Stimulated activated CD8-positive, alpha-beta memory T cell treated with anti-CD3 and anti-CD28 coated beads, Interleukin-4, amount 100 ng/mL, for 4 hours (primary cell): ENCODE measurements at places on chromosomes 5 and 9.
A peak's percentile ranks its signal among the peaks of the same experiment; 100 is the strongest.

- no peak for DNase-seq
These were observed at the start of gene AIF1L for GRCh38 chr9:131096269-131097125. Gene AIF1L (plus strand): TSS chr9:131096531. CDS start chr9:131096630, 99 bp downstream.

- no peak for DNase-seq
These were observed 109.5 kb upstream of the SLC28A3 start for GRCh38 chr9:84450029-84450428.

DNA sequence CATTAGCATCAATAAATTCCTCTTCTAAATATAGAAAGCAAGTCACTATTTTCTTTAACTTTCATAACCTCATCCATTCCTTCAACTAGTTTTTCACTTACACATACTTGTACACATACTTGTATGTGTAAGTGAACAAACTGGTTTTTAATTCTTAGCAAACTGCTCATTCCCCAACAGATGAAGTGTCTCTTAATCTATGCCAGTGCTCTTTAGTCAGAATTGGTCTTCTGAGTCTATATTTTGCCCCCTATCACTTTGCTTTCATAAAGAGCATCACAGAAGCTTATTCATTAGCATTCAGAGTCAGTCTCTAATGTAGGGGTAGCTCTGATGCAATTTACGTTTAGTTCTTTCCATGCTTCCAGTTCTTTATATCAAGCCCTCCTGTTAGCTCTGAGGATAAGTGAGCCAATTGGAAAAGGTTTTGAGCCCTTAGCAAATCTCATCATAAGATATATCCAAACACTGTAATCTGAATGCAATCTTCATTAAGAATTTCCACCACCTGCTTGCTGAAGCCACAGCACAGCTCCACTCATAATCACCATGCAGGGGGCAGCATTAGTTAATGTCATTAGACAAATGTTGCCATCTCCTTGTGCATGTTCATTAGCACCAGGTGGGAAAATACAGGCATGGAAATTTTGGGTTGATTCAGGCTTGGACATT, 178.5 kb upstream of the SLC24A2 start:
- no peak for DNase-seq

DNA sequence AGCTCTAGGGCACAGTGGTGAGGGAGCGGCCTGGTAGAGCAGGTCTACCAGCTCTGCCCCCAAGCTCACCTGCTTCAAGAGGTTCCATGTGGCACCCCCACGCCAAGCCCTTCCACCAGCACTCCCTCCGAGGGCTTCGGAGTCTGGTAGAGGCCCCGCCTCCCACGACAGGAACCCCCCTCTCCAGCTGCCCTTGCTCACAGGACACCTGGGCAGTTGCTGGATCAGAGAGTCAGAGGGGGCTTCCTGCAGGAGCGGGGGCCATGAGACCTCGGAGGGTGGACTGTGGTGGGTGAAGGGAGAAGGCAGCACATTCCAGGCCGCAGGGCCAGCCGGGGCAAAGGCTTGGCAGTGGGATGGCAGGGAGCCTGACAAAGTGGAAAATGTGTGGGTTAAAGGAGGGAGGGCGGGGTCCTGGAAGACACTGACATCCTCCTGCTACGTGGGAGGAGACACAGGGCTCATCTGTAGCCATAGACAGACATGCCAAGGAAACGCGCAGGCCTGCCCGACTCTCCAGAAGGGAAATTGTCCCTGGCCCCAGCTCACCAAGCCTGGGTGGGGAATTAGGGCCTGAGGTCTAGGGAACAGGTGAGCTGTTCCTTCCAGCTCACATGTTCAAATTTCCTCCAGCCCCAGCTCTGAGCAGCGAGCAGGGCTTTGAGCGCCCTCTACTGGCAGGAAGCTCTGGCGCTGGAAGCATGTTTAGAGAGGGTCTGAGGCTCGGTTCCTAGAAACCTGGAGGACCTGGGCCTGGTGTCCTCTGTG, 74.2 kb downstream of the NTNG2 start:
- DNase-seq, result peak; percentile 53

DNA sequence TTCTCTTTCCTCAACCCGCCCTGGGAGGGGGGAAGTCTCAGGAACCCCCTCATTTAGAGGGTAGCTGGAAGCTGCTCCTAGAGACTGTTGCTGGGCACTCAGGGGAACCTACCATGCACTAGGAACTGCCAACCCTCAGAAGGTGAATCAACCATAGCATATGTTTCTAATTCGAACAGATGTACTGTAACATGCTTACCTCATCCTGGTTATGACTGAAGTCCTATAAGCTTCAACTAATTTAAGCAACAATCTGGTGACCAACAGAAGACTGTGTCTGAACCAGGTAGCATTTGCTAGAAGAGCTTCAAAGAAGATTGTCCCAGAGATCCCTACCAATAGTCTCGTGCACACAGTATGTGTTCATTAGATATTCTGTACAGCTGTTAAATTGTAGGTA, 5.7 kb upstream of the PRDM6 start:
- DNase-seq, result no peak

DNA sequence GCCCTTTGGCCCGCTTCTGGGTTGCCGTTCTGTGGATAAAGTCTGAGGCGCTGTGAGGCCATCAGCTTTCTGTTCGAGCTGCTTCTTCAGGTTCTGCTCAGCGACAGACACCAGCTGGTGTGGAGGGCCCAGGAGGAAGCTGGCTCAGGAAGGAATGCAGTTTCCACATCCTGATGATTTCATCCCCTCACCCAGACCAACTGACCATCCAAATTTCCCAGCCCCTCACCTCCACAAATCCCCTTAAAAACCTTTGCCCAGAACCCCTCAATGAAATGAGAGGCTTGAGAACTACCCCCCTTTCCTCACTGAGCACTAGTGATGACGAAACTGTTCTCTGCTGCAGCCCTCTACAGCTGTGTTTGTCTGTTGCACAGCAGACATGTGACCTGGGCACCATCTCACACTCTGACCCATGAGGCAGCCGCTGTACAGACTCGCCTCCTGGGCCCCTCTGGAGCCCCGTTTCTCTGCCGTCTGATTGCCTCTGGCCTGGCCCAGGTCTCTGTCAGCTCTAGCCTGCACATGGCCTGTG, 45.4 kb downstream of the SPATA31C2 start:
- DNase-seq, result no peak

DNA sequence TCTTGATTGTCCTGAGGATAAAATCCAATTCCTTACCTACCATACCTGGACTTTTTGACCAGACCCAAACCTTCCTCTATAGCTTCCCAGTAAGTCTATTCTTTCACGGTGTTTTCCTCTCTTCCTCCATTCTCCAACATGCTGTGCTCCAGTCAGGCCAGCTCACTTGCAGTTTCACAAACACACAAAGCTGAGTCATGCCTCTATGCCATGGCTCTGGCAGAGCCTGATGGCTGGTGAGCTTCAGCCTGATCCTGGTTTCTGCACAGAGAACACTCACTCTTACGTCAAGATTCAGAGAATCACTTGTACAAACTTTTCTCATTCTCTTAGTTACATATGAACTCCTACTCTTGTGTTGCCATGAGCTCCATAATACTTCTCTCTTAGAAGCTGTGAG, 27.7 kb upstream of the PAX5 start:
- no peak for DNase-seq

DNA sequence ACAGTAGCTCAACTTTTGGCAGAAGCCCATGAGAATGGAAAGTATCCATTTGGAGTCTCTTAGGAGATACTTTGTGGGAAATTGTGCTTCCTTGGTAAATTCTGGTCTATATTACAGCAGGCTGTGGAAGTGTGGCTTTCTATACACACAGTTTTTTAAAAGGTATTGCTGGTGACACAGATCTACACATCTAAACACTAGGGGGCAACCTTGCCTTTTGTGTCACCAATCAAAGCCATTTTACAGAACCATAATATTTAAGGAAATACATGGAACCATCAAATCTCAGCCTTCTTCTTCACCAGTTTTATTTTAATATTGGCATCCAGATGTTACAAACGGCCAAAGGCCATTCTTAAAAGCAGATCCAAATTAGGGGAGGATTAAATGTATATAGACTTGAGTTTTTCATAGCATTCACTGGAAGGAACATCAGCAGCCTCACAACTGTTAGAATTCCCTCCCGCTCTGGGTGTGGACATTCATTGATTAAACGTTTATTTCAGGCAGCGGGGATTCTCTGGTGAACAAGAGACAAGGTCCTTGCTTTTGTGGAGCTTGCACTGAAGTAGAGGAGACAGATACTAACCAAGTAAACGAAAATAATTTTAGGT, 132.4 kb upstream of the EPB41L4A start:
- DNase-seq, result no peak

GRCh38 chr5:37730896-37731455, 108.9 kb downstream of the GDNF start:
- no peak for DNase-seq
